ENCODE measurements at places on chromosomes 2 and 18. TPM values are rescaled to one million over a fixed set of nuclear protein-coding genes. Genes with fewer than 3 reads are reported as not detected.

CDKL4 gene
- not detected for total RNA-seq

GRCh38 chr2:133600266-133600928, 32.1 kb upstream of the NCKAP5 start:
- no peaks in the 10 kb centered on the region for H3K27me3 ChIP-seq
- H3K36me3 ChIP-seq, result no peaks in the 10 kb centered on the region
- DNase-seq, result no peak
- H3K27ac ChIP-seq, result no peak overlapping the region
- H3K4me3 ChIP-seq, result no peak overlapping the region
- peaks cover 12% of the 10 kb centered on the region for H3K4me1 ChIP-seq

GCG gene
- total RNA-seq, result not detected

DNA sequence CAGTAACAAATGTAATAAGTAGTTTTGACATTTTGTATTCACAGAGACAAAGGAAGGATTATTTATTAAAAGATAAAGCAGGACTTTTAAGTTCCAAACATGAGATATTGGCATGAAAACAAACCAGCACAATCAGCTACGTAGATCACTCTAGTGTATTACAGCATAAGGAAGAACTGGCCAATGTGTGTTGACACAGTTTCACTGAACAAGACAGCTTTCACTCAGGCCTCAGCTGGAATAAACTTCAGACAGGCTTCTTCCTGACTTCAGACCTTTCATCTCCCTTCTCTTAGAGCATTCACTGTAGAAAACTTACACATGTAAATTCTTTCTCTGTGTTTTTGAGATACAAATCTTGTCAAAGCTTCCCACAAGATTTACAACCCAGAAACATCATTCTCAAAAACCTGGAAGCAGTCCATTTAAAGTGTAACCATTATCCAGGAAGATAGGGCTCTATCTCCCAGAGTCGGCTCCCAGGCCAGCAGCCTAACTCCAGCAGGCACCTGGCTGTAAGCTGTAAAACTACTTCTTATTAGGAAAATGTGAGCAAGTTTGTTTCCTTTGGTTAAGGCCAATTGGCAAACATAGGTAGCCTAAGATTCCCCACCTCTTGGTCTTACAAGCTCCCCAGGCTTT, 768.3 kb upstream of the CDH7 start:
- DNase-seq, result no peak
- H3K4me3 ChIP-seq, result no peak overlapping the region
- H3K4me1 ChIP-seq, result no peaks in the 10 kb centered on the region
- H3K36me3 ChIP-seq, result no peaks in the 10 kb centered on the region
- H3K27me3 ChIP-seq, result no peaks in the 10 kb centered on the region

COL3A1 gene
- 408 TPM for total RNA-seq

- H3K27ac ChIP-seq, result no peak overlapping the region
- H3K36me3 ChIP-seq, result no peaks in the 10 kb centered on the region
- H3K4me3 ChIP-seq, result no peak overlapping the region
- no peak for DNase-seq
Observed at GRCh38 chr2:113075030-113075429, 7.3 kb downstream of the IL1F10 start.

TMEM163 gene
- not detected for total RNA-seq

DNA sequence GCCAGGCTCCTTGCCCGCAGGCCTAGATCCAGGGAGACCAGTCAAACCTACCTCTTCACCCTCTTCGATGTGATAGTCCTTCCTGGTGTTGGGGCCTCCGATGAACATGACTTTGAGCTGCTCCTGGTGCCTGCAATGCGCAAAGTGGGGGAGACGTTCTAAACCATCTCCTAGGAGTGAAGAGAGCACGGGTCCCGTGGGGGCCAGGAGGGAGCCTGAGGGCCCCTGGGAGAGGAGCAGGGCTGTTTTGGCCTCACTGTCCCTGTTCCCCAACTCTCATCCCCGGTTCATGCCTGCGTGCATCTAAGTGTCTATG, 3.9 kb downstream of the HAAO start:
- H3K36me3 ChIP-seq, result no peaks in the 10 kb centered on the region
- H3K4me3 ChIP-seq, result no peak overlapping the region
- no peak overlapping the region for H3K27ac ChIP-seq
- peaks cover 38% of the 10 kb centered on the region for H3K27me3 ChIP-seq
- H3K4me1 ChIP-seq, result no peaks in the 10 kb centered on the region
- no peak for DNase-seq

APCDD1 gene
- 0.83 TPM for total RNA-seq

Data from IMR-90 (cell line).